NCI-H1092 treated with DMSO at 0.1 percent for 48 hours (cell line): ENCODE measurements at places on chromosomes 5 and 9.

GRCh38 chr5:83375049-83375745, 96.3 kb upstream of the VCAN start:
- no peak for DNase-seq

DNA sequence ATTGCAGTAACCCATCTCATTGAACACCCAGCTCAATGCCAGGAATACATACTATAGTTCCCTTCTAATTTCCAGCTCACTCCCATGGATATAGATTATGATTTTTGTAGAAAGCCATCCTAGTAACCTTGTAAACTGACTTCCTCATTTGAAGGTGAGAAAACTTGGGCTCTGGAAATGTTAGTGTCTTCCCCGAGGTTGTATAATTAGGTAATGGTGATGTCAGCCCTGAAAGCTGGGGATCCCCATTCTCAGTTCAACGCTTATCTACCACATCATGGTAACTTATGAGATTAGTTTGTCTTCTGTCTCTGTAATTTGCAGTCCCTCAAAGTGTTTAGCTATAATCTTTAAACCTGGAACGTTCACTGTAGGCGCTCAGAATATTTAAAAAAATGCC, 34.6 kb upstream of the PTCH1 start:
- DNase-seq: no peak

GRCh38 chr9:80359941-80360881, 788.4 kb downstream of the TLE4 start:
- DNase-seq: no peak

DNA sequence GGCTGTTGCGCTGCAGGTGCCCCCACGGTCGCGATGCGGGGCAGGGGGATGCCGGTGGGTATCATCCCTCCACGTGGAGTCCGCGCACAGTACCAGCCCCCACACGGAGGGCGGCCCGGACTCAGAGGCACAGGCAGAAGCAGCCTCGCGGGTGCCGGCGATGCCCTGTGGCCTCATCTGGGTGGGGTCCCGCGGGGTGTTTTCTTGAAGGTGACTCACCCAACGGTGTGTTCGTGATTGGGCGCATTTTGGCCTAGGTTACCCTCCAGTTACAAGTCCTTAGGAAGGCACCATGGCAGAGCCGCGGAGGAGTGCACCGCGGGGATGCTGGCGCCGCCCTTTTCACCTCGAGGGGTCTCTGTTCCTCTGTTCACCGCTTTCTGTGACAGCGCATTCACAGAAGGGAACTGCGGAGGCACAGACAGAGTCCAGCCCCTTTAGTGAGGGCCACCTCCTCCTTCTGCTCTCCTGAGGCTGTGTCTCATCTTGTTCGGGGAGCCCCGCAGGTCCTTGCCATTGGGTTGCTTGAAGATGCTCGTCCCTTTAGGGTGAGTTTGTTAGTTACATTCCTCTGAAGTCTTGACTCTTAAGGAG, 21.6 kb upstream of the EXOC3 start:
- DNase-seq: no peak

- DNase-seq: no peak
These were observed 192.2 kb downstream of the ROR2 start for GRCh38 chr9:91757782-91758181.

DNA sequence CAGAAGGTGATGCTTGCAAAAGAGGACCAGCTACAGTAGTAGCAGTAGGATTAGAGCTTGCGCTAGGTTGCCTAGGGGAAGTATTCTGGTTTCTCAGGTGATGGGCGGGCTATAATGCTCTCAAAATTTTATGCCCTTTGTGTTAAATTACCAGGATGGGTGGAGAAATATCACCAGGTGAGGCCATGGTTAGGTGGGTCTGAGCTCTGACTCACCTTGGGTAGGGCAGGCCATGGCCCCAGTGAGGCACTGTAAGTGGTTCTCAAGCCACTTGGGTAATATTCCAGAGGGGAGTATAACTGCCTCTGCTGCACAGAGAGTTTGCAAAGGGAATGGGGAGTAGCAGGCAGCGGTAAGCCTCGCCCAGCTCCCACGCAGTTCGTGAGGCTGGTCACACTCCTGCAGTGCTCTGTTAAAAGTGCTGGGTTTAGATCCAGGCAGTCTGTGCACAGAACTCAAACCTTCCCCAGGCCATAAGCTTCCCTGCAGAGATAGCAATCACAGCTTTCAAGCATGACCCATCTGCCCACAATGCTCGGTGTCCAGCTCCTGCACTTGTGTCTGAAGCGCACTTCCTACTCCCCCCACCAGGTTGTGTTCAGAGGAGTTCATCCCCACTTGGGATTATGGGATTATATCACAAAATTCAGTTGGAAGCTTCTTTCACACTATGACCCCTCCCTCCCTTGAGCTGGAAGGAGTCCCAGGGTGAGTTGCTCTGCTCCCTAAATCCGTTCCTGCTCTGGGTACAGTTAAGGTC, 575.0 kb downstream of the CHSY3 start:
- no peak for DNase-seq

- no peak for DNase-seq
These were observed 123.4 kb downstream of the CD180 start for GRCh38 chr5:67073045-67073680.

DNA sequence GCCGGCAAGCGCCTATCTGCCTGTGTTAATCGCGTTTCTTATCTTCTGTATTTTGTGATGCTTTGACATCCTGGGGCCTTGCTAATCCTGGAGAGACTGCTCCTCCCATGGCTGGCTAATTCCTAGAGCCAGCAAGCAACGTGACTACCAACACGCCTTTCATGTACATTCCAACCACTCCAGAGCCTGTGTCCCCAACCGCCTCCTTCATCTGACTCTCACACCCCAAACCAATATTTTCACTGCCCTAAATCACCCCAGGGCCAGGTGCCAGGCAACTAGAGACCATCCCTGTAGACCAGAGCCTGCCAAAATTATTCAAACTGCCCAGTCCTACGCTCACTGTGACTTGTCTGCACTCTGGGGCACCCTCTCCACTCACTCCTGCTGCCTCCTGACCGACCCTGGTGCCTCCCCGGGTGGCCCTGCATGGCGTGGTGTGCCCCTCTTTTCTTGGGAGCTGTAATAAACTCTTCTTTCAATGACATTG, 50.5 kb upstream of the COL5A1 start:
- DNase-seq: no peak

GRCh38 chr5:34563269-34563668, 92.9 kb upstream of the RAI14 start:
- DNase-seq: no peak

DNA sequence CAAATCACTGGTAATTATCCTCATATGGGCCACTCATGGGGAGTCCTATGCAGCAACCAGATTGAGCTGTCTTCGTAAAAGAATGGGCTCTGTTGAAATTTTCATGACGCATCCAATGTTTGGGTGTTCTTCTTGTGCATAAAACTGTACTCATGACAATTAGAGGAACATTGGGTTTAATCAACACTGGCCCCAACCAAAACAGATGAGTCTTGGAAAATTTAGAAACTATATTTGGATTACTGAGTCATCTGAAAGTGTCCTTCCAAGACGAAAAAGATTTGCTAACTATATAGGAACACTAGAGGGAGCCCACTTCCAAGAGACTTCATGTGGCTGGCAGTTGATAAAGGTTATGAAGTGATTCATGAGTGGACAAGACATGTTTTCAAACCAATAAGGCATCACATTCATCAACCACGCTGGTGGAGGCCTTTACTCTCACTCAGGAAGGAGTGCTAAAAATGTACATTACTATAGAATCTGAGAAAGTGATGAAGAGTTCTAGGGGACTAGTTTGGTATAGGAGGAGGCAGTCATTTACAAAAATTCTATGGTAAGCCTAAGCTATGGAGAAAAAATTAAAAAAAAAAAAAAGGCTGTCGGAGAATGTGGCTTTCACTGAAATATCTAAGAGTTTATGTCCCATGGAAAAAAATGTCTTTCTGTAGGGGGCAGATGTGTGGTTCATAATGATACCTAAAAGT, 313.5 kb downstream of the PRDM9 start:
- DNase-seq: peak; percentile 34

DNA sequence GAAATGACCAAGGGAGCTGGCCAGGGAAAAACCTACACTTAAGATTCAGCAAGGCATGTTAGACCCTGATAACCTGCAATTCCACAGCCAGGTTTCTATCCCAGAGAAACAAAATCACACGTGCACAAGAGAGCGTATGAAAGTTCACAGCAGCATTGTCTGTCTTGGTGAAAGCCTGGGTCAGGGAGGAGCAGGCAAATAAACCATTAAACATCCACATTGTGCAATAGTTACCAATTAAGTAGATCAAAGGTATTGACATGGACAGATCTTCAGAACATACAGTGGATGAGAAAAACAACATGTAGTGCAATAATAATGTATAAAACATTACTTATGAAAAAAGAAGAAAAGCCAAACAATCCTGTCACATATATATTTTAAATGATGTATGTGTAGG, 15.9 kb upstream of the GPX3 start:
- no peak for DNase-seq

- DNase-seq: no peak
These were observed 15.6 kb upstream of the LVRN start for GRCh38 chr5:115946655-115947054.

GRCh38 chr5:61159836-61160235, 2.4 kb downstream of the SMIM15 start:
- no peak for DNase-seq

GRCh38 chr9:14563902-14564624, 129.2 kb downstream of the ZDHHC21 start:
- peak; percentile 69 for DNase-seq

- no peak for DNase-seq
These were observed 6.2 kb downstream of the NKX2-5 start for GRCh38 chr5:173228639-173229381.

GRCh38 chr5:97559827-97560598, 377.0 kb upstream of the RIOK2 start:
- no peak for DNase-seq

- no peak for DNase-seq
These were observed 63.6 kb upstream of the C5orf63 start for GRCh38 chr5:127136908-127137307.

DNA sequence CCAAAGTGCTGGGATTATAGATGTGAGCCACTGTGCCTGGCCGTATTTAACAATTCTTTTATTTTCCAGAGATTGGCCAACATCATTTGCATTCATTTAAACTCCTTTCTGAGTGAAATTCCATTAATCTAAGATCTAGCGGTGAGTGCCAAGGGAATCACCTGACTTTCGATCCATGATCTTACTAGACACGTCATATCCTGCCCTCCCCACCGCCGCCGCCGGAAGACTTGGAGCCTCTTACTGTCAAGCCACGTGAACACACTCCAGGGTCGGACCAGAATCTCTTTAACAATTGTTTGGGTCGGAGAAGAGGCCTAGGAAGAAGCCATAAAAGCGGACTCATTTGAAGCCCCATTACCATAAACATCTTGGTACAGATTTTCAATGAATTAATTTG, 12.9 kb downstream of the INPP5E start:
- no peak for DNase-seq

DNA sequence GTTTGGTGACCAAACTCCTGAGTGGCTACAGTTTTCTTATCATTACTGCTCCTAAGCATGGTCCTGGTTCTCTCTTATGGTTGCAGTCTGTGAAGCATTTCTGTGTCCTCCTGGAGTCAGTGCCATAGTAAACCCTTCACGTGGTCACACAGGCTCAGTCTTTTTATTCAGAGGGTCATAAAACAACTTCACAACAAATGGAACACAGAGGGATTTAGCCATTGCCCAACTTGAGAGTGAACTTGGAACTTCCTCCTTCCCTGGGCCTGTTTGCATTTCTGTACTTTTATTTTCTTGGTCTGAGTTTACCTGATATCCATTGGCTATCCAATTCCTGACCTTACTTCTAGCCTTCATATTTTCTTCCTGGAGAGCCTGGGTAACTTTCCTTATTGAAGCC, 144.9 kb downstream of the CCDC192 start:
- no peak for DNase-seq

GRCh38 chr5:179080724-179081123, 20.6 kb downstream of the ZNF354C start:
- DNase-seq: no peak

- no peak for DNase-seq
These were observed 991.2 kb upstream of the ACO1 start for GRCh38 chr9:31393240-31393639.

- no peak for DNase-seq
These were observed 90.1 kb downstream of the NR3C1 start for GRCh38 chr5:143313298-143313852.

DNA sequence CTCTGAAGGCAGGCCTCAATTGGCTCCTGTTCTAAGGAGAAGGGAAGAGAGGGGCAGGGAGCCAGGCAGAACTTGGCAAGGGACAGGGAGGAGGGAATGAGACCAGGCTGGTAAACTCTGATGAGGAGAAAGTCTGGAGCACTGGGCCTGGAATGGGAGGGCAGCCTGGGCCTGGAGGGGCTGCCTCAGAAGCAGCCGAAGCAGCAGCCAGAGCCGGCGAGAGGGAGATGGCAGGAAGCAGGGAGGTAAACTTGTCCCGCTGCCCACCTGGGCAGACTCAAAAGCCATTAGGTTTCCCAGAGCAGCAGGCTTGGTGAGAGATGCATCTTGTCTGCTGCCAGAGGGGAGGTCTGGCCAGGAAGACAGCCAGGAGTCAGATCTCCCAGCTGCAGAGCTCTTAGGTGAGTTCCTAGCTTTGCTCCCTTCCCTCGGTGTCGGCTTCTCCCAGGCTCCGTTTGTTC, 37.0 kb upstream of the CRB2 start:
- DNase-seq: peak; percentile 4

DNA sequence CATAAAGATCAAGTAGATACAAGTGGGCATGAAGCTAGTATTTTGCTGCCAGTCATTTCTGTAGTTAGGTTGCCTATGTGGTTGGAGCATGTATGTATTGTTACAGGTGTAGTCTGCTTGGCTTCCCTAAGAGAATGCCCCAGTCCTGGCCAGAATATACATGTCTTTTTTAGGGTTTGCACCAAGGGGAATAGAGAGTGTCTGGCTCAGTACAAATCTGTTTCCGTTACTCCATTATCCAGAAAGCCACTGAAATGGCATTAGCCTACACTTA, 23.2 kb downstream of the TGFBR1 start:
- no peak for DNase-seq

DNA sequence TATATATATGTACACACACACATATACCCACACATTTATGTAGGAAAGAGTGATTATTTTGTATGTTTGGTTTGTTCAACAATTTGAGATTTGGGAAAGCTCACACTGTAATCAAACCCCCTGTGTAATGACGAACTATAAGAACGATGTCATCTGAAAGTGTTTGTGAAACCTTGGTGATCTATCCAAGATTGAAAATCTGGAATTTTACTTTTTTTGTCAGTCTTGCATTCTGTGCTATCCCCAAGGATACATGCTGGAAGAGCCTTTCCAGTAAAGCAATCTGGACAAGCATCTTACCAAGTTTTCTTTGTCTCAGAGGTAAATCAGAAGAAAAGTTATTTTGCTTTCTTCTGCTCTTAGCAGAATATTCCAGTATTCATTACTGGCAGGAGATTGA, 23.3 kb downstream of the SGCD start:
- DNase-seq: no peak
